ENCODE measurements at places on chromosomes 5 and 9. TPM values are rescaled to one million over a fixed set of nuclear protein-coding genes. Genes with fewer than 3 reads are reported as not detected.

GRCh38 chr5:58446024-58446423 lies 13.9 kb downstream of the PLK2 start:
- no peaks in the 10 kb centered on the region for H3K36me3 ChIP-seq
- no peak overlapping the region for H3K4me3 ChIP-seq
- no peaks in the 10 kb centered on the region for H3K4me1 ChIP-seq
- DNase-seq: no peak
- no peak overlapping the region for H3K27ac ChIP-seq

LAMC3 gene
- 7.8 TPM for total RNA-seq

- no peaks in the 10 kb centered on the region for H3K27me3 ChIP-seq
- H3K36me3 ChIP-seq: peaks cover 5% of the 10 kb centered on the region
- H3K27ac ChIP-seq: peak overlapping the region; percentile 51
- no peaks in the 10 kb centered on the region for H3K4me1 ChIP-seq
Observed at GRCh38 chr9:121780177-121781040, 129.0 kb downstream of the DAB2IP start.

GRCh38 chr5:163815240-163815791 lies 309.9 kb downstream of the MAT2B start:
- no peaks in the 10 kb centered on the region for H3K36me3 ChIP-seq
- H3K4me3 ChIP-seq: no peak overlapping the region
- H3K4me1 ChIP-seq: no peaks in the 10 kb centered on the region
- DNase-seq: no peak
- no peaks in the 10 kb centered on the region for H3K27me3 ChIP-seq
- no peak overlapping the region for H3K27ac ChIP-seq
